ENCODE measurements at places on chromosomes 4 and X.

DNA sequence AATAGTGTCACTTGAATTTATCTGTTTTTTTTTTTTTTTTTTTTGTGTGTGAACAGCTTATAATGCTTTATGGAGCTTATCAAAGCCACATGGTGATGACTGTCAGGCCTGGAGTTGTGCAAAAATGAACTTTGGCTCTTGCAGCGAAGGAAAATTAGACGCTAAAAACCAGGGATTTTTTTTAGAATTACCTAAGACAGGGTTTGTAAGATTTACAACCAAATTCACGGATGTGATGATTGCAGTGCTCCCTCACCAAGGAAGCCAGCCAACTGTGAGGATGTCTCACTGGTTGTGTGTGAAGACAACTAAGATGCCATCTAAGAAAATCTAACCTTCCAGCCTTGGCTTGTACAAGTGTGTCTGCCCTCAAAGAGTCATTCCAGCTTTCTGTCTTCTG, 127.1 kb upstream of the SLC4A4 start:
- DNase-seq = no peak

- DNase-seq = no peak
These were observed 95.2 kb downstream of the DCLK2 start for GRCh38 chr4:150173432-150173861.

DNA sequence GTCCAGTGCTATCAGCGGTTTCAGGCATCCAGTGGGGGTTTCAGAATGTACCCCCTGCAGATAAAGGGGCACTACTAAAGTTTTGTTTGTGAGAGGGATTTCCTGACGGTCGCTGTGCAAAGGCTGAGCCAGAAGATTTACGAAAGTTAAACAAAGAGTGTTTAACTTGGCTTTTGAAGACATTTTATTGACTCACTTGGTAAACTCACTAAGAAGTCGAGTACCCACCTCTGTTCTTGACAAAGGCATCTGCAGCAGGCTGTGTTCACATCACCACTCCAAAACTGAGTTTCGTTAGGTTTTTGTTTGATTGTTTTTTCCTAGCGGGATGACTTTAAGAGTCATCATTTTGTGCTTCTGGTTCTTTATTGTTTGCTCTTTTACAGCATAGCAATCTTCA, 143.9 kb upstream of the TBL1X start:
- no peak for DNase-seq

DNA sequence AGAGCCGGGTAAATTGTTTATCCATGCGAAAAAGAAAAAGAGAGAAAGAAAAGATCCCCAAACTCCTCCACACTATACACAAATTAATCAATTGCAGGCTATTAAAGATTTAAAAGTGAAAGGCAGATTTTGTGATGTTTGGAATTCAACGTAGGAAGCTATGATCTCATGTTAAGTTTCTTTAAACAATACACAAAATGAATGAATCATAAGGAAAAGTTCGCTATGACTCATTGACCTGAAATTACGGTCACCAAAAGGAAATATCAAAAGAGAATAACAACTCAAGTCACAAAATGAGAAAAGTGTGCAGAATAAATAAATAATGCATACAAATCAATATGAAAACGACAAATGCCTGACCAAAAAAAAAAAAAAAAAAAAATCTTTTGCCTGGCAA, 28.6 kb downstream of the CLNK start:
- peak; percentile 13 for DNase-seq

DNA sequence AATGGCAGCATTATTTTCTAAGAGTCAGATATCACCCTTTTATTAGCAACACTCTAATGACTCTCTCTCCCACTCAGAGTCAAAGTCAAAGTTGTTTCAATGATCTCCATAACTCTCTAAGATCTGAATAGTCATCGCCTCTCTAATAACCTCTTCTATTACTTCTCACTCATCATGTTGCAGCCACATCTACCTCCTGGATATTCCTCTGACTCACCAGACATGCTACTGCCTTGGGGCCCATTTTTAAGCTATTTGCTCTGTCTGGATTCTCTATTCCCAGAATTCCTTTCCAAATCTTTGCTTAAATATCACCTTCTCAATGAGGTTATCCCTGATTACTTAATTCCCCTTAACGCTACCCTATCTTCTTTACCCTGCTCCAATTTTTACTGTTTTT, 391.8 kb upstream of the MAGEB16 start:
- no peak for DNase-seq

DNA sequence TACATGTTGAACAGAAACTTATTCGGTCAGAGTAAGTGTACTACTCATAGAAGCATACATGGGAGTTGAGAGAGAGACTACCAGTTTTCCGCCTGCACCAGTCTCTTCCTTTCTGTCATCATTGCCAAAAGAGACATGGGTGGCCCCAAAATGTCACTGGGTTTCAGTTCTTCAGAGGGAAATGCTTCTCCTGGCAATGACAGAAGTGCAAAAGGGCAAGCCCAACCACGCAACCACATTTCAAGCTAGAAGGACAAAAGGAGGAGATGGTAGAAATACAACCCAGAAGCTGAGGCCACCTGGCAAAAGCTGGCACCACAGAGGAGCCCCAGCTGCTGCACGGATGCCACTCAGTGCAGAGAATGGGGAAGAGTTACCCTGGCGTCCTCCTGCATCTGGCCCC, 320.1 kb downstream of the BCOR start:
- no peak for DNase-seq

DNA sequence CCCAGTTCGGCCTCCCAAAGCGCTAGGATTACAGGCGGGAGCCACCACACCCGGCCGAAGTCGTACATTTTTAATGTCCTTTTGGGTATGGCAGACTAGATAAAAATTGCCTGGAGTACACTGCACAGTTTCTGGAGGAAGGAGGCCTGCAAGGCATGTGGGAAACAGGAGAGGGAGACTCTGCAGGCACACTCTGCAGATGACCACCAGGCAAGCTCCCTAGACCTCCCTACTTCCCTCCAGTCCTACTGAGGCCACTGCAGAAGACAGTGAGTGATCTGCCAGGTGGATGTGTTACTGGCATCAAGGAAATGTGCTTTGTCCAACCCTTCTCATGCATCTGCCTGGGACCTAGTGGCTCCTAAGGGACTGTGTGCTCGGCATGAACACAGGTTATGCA, 11.4 kb downstream of the PDLIM3 start:
- DNase-seq = no peak

DNA sequence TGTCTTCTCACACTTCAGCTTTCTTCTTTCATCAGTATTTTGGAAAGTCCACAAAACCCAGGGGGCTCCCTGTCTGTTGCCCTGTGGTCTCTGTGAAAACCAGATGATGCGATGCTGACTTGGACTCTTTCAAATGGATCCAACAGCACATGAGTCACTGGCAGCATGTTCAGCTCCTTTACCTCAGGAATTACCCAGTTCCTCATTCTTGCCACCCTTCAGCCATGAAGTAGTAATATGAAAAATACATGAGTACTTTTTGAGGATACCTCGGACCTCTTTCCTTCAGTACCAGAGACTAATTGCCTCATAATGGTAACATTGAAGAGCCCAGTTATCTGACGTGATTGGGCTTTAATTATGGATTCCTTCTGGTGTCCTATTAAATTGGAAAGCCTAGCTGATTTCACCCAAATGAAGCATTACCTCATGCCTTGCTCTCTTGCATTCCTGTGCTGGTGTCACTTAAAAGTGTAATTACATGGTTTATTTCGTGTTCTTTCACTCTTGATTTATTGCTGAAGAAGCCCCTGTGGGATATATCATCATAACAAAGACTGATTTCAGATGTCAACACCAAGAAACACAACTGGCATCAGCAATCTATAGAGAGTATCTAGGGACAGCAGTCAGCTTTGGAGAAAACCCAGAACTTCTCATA, 63.4 kb downstream of the NFKB1 start:
- DNase-seq = no peak

DNA sequence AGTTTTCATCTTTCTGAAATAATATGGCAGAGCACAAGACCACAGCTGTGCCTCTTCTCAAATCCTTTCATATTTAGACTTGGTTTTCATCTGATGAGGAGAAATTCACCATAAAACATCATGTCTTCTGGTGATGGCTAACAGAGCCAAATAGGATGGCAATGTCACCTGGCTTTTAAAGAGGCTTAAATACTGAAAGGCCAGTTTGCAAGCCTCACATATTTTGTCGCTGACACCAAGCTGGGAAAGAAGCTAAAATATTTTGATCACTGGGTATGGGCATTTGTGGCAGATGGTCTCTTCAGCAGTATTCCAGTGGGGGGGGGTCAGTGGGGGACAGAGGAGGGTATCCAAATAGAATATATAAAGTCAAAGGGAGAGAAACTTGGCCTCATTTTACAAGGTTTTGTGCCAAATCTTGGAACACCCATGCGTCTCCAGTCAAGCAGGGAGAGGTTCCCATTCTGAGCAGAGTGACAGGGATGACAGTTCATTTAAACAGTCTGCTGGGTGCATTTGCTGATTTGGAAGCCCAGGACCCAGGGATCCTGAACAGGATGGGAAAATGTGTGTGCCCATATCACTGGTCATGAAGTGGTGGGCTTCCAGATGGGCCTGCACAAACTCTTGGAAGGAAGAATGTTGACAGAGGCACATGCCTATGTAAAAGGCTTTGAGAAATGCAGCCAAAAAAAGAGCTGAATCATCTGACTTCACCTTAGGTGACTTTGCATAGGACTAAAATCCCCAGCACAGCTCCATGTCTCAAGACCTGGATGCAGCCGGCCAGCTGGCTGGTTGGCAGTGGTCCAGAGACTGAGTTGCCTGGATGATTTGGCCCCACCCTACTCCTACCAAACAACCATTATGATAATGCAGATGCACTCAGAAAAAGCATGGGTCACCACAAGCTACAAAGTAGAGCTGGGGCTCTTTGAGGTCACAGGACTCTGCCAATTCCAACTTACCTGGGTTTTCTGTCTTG, 484.4 kb upstream of the NR3C2 start:
- DNase-seq = no peak

DNA sequence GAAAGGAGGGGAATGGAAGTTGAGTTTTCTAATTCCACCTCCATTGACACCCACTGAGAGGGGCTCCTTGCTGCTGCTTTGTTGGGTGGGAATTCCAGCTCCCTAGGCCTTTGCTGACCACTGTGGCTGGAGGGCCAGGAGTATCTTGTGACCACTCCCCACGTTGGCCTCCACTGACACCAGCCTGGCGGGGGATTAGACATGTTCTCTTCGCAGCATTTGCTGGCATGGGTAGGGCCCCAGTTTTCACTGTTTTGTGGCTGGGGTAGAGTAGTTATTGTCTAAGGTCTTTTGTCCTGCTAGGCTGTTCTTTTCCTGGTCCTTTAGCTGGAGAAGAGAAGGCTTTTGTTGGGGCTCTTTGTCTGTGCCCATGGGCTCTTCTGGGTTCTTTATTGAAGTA, 116.7 kb downstream of the CDKL5 start:
- DNase-seq = no peak

- no peak for DNase-seq
These were observed 93.4 kb downstream of the SPCS3 start for GRCh38 chr4:176413171-176413570.

- no peak for DNase-seq
These were observed 537.2 kb upstream of the CPEB2 start for GRCh38 chr4:14465057-14465456.

DNA sequence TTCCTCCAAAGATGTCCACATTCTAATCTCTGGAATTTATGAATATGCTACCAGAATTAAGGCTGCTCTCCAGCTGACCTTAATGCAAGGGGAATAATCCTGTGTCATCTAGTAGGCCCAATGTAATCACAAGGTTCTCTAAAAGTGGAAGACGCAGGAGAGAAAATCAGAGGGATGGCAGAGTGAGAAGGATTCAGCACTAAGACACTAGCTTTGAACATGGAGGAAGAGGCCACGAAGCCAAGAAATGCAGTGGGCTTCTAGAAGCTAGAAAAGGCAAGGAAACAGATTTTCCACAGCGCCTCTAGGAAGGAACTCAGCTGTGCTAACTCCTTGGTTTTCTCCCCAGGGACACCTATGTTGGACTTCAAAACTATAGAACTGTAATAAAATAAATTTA, 240.7 kb upstream of the TRAM1L1 start:
- DNase-seq = no peak

GRCh38 chr4:138542191-138542776, 300.1 kb upstream of the SLC7A11 start:
- no peak for DNase-seq

- DNase-seq = no peak
These were observed 219.4 kb upstream of the ZC4H2 start for GRCh38 chrX:65195621-65196020.

GRCh38 chr4:102684610-102685052, 76.1 kb downstream of the MANBA start:
- DNase-seq = no peak

- DNase-seq = no peak
These were observed 72.0 kb upstream of the MTNR1A start for GRCh38 chr4:186627226-186627865.

DNA sequence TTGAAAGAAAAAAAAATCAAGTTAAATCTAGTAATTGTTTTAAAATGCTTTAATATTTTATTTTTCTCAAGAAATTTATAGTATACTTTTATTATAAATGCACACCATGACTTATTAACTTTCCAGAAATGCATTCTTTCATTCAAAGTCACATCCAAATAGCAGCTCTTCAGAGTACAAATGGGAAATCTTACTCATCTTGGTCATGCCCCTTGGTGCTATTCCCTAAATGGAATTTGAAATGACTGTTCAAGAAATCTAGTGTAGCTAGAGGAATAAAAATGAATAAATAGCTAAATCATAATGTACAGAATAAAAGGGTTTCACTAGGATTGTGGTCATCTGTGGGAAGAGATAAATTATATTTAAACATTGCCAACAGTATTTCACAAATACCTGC, 1139.7 kb downstream of the PCDH18 start:
- no peak for DNase-seq

GRCh38 chr4:73021634-73022033, 47.9 kb downstream of the COX18 start:
- DNase-seq = peak; percentile 17

GRCh38 chr4:147088146-147088545, 142.5 kb upstream of the TTC29 start:
- DNase-seq = no peak

- DNase-seq = no peak
These were observed 170.2 kb upstream of the ETNPPL start for GRCh38 chr4:108933046-108933445.

DNA sequence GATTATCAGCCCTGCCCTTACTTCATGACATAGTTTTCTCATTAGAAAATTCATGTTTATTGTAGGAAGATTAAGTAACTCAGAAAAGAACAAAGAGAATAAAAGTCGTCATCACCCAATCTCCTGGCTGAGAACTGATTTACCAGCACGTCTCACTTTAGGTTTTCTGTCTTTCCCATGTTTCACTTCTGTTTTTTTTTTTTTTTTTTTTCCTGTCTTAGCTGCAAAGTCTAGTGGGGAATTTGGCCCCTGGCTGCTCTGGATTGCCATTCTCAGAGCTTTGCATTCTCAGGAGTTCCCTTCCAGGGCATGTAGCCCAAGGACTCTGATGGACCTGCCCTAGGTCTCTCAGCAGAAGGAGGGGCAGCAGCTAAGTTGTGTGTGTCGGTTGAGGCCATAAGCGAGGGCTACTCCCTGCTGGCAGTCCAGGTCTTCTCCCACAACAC, 57.8 kb downstream of the TMEM131L start:
- DNase-seq = no peak

- DNase-seq = no peak
These were observed 31.7 kb upstream of the SPRY1 start for GRCh38 chr4:123364906-123365305.

- DNase-seq = no peak
These were observed 148.4 kb downstream of the STPG2 start for GRCh38 chr4:97994765-97995465.

- DNase-seq = no peak
These were observed 93.0 kb downstream of the HDAC8 start for GRCh38 chrX:72479324-72480274.

- no peak for DNase-seq
These were observed 64.5 kb downstream of the GPRIN3 start for GRCh38 chr4:89242864-89243732.

GRCh38 chr4:6548201-6548881, 26.6 kb upstream of the MAN2B2 start:
- DNase-seq = no peak
